ENCODE measurements at places on chromosomes 2 and 18.

DNA sequence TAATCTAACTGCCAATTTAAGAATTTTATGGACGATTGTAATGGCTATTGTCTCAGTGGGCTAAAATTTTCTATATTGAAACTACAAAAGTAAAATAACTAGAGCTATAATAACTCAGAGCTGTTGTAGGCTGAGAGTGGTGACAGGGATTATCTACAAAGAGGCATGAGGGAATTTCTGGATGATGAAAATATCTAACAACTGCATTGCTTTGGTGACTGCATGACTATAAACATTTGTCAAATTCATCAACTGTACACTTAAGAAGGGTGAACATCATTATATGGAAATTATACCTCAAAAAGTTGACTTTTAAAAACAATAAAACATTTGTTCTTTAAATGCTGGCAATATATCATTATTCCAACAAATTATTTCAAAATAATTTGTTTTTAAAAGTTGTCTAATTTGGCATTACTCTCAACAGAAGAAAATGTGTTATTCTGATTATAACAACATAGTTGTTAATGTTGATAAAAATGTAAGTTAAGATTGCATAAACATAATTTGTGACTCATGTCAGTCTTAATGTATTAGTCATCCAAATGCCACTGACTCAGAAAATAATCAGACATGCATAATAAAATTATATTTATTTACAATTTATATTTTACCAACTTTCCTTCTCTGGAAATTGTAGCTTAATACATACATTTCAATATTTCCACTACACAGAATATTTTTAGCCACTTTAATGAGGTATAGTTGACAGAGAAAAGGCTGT is 865.1 kb upstream of the VRK2 start:
- no peak for DNase-seq

DNA sequence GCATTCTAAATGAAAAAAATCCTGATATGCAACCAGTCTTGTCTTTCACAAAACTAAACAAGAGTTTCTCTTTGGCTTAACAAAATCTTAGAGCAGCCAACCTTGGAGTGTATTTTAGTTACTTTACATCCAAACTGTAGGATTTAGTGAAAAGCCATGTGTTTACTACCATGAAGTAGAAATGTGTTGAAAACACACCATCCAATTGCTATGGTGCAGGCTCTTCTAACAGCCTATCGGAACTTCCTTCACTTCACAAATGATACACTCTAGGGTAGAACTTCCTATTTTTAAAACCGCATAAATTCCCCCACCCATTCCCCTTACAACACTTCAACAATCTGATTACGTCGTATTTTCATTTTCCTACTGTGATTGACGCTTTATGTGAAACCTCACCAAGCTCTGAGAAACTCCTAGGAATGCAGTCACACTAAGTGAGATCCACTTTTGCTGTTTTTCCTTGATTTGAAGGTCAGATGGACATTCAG is 74.4 kb upstream of the MAP4K4 start:
- DNase-seq: no peak

GRCh38 chr2:37782721-37783371 is 111.4 kb upstream of the CDC42EP3 start:
- DNase-seq: no peak

GRCh38 chr2:189210250-189211087 is 30.9 kb upstream of the COL5A2 start:
- DNase-seq: no peak

DNA sequence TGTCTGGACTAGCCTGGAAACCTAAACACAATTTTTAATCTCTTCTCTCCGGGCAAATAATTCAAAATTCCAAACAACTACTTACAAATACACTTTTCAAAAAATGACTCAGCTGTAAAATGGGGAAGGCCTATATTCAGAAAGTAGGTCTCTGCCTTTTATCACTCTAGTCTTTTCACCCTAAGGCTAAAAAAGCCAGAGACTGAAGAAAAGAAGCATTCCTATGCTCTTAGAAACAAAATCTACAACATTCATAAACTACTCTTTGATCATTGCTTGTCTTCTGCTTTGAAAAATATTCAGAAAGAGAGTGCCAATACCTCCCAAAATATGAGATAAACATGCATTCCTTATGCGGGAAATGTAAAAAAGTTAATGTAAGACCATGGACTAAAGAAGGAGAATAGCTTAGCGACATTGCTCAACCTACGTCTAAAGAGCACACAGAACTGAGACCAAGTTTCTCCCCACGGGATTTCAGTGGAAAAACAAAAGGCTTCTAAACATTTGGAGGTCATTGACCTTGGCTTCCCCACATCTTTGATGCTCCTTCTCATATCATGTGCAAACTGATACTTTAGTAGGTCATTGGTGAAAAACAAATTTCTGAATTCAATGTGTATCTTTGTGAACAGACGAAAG is 74.4 kb upstream of the EPB41L3 start:
- no peak for DNase-seq

DNA sequence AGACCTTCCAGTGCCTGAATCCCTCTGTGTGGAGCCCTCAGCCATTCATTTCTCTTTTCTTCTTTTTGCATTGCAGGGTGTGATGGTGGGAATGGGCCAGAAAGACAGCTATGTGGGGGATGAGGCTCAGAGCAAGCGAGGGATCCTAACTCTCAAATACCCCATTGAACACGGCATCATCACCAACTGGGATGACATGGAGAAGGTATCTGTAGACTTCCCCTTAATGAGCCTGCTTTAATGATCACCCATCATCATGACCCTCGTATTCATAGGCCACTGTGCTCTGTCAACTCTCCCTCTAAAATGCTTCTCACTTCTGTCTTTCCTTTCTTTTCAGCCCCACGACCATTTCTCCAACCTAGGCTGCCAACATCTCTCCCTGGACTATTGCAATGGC is 9.5 kb downstream of the ACTG2 start:
- no peak for DNase-seq

DNA sequence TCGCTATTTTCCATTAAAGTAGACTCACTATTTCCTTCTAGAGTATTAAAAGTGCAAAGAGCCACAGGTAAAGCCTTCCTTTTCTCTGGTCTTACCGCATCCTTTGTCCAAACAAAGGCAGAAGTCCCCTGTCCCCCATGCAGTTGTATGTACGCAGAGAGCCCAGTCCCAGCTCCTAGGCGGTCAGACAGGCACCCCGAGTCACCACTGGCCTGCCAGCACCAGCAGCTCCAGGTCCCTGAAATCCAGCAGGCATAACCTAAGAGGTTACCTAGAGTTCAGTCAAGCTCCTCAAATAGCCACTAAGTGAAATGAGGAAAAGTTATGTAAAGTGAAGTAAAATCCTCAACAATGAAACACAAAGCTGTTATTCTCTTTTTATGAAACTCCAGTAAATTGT is 60.4 kb upstream of the TWIST2 start:
- no peak for DNase-seq

DNA sequence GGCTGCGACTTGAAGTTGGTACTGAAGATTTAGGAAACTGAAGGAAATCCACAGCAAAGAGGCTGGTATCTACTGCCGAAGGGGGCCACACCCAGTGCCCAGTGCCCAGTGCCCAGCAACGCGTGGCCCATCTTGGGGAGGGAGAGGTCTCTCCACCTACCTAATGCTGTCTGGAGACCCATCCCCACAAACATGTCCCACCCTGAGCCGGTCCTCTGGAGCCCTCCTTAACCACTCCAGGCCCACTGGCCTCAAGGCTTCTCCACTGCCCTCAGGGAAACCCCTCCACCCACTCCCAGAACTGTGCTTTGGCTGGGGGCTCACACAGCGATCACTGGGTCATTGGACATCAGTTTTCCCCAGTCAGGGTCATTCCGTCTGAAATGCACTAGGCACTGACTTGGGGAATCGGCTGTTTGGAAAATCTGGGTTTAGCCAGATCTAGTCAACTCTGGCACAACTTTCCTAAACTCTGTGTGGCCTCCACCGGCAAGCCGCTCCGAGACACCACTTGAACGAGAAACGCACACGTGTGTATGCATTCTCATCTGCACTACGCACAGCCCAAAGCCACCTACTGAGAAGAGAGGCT is 20.1 kb downstream of the GPR55 start:
- no peak for DNase-seq

- no peak for DNase-seq
Observed at GRCh38 chr2:16649353-16650286, 16.0 kb downstream of the CYRIA start.

- DNase-seq: no peak
Observed at GRCh38 chr18:51229328-51229727, 31.8 kb upstream of the MEX3C start.

DNA sequence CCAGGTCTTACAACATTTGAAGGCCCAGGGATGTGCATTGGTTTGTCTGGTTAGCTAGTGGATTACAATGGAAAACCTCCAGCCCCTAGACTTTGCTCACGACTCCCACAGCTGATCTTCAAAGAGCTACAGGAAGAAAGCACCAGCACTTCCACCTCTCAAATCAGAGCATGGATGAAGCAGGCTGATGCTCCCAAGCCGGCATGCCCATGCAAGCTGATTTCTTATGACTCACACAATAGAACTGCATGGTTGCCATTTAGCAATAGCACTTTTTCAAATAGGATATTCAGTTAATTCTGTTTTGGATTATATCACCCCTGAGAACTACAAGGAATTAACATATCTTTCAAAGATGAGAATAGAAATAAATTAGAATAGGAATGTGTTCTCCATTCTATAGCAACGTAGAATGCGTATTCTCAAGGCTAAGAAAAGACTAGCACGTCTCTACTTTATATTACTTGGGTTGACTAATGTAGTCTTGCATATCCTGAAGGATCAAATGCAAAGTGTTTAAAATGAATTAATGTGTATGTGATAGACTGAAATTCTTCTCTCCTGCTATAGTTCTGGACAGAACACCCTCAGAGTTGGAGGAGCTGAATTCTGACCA is 292.4 kb downstream of the TRIB2 start:
- DNase-seq: no peak
